ENCODE measurements at places on chromosomes 3 and 15.

GRCh38 chr3:12288182-12289129 lies at the start of gene PPARG:
PPARG (plus strand) TSS chr3:12289070; CDS start chr3:12379712, 90,642 bp downstream.
- no peak for DNase-seq

- no peak for DNase-seq
These were observed 18.2 kb upstream of the AHSG start for GRCh38 chr3:186594591-186595113.

DNA sequence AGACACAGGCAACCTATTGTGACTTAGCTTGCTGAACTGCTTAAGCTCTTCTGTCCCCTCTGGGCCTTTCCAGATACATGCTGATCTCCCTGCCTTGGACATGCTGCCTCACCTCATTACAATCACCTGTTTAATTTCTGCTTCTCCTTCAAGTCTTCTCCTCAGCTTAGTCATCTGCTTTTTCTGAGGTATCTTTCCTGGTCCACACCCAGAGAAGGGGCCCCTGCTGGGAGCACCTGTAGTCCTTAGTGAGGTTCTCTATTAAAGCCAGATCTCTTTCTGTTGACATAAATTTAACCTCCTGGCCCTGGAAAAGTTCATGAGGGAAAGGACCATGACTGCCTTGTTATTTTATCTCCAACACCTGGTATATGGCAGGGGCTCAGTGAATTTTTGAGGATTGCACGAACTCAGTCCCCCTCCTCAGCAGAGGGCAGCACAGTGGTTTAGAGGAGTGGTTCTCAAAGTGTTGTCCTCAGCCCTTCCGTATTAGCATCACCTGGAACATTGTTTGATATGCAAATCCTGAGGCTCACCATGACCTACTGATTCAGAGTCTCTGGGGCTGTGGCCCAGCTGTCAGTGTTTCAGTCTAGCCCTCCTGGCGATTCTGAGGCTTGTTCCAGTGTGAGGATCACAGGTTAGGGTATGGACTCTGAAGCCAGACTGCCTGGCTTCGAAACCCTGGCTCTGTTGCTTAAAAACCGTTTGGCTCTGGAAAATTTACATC lies 12.7 kb downstream of the COL6A6 start:
- no peak for DNase-seq

DNA sequence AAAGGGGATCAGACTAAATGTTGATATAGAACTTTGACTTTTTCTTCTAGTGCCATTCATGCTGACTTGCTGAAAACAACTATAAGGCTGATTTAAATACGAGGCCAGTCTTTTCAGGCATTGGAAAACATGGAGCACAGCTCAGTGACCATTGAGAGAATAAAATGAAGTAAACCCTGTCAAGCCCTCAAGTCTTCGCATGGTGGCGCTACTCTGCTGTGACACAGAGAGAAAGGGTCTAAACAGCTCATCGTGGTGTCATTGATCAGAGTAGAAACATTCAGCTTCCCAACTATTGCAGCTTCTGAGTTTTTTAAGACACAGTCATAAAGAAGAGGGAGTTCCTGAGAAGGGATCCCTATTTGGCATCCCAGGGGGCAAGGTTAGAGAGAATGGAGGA lies 716.2 kb downstream of the DIPK2A start:
- no peak for DNase-seq

DNA sequence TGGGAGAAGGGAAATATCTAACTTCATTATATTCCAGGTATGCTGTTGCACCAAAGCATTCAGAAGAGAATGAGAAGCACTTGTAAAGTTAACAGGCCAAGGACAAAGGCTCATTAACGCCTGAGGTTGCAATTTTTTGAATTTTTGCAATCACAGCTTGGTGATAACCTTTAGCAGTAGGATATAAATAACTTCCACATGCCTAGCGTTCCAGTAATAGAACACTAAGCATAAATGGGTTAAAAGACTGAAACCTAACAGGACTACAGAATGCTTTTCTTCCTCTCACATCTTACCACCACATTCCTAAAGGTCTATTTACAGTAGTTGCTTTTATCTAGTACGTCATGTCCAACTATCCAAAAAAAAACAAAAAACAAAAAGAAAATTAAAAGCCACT lies 57.4 kb upstream of the IMPG2 start:
- DNase-seq: no peak
